ENCODE measurements at places on chromosomes 6 and 20. TPM values are rescaled to one million over a fixed set of nuclear protein-coding genes. Genes with fewer than 3 reads are reported as not detected.

Gene MAS1
- total RNA-seq: not detected

Gene AMD1
- 48.3 TPM for total RNA-seq

Gene NUP153
- total RNA-seq: 50.3 TPM

Gene LPA
- total RNA-seq: not detected

Gene SIRPA
- 23.6 TPM for total RNA-seq

Gene TSBP1
- total RNA-seq: not detected

Gene BHLHE23
- not detected for total RNA-seq

Gene COL11A2
- total RNA-seq: 0.33 TPM

Gene HCK
- 0.33 TPM for total RNA-seq

Gene KCNB1
- not detected for total RNA-seq

Gene RGS19
- total RNA-seq: 28.9 TPM

Gene ALDH8A1
- 0.48 TPM for total RNA-seq

Gene TRIM10
- total RNA-seq: not detected

Gene OR5V1
- not detected for total RNA-seq

Gene ID4
- not detected for total RNA-seq

Gene FAM83B
- total RNA-seq: not detected

Gene GPANK1
- 17.3 TPM for total RNA-seq

Gene THEMIS
- not detected for total RNA-seq

Gene BTN1A1
- not detected for total RNA-seq

Gene BEND6
- total RNA-seq: 0.19 TPM

Gene CALHM4
- 0.33 TPM for total RNA-seq

Gene MOXD1
- total RNA-seq: 0.29 TPM

Gene SLC4A11
- 4.9 TPM for total RNA-seq

Gene TBC1D7
- total RNA-seq: 20.6 TPM

Gene LBP
- not detected for total RNA-seq

Gene HRH3
- total RNA-seq: not detected

Gene AFDN
- 142 TPM for total RNA-seq

Gene MUCL3
- total RNA-seq: not detected

Gene CGAS
- total RNA-seq: 3.3 TPM

Gene GCM1
- not detected for total RNA-seq

Gene UBE2C
- total RNA-seq: 18.9 TPM

Gene EFCAB8
- under 0.01 TPM for total RNA-seq

Gene SOX18
- 52.4 TPM for total RNA-seq

Gene LPIN3
- total RNA-seq: 0.65 TPM

Gene AVP
- total RNA-seq: not detected

Gene R3HDML
- total RNA-seq: not detected

Gene CAP2
- 0.48 TPM for total RNA-seq

Gene WDR27
- total RNA-seq: 33.6 TPM

Gene ZBP1
- not detected for total RNA-seq

Gene SLC13A3
- under 0.01 TPM for total RNA-seq

Gene MRAP2
- total RNA-seq: 3.6 TPM

Gene VSX1
- total RNA-seq: not detected

Gene FRMD1
- not detected for total RNA-seq
